ENCODE measurements at places on chromosomes 4 and X.

DNA sequence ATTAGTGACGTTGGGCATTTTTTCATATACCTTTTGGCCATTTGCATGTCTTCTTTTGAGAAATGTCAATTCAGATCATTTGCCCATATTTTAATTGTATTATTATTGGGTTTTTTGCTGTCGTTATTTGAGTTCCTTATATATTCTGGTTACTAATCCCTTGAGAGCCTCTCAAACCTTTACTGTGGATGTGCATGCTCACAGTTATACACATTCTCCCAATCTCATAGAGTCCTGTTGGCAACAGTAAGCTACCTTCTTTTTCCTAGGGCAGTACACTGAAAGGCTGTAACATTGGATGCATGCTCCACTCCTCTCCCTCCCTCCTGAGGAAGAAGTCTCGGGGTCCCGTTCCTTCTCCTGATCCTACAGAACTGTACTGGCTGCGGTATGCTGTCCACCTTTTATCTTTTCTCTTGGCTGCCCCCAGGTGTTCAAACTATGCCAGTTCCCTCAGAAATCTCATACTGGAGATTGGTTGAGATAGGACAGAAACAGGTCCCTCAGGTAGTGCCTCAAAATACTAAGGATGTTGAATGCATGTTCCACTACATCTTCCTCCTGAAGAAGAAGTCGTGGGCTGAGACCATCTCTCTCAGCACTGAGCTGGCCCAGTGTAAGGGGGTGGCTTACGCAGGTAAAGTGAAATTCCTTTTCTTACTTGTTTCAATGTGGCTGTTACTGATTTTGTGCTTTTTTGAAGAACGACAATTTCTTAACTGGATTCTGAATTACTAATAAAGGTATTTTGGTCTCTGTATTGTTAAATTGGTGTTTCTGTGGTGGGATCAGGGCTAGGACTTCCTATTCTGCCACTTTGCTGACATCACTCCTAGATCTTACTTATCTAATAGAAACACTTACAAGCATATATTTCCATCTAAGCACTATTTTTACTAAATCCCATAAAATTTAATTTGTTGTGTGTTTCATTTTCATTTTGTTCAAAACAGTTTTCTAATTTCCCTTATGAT lies 145.4 kb upstream of the HUWE1 start:
- DNase-seq = peak; percentile 4

DNA sequence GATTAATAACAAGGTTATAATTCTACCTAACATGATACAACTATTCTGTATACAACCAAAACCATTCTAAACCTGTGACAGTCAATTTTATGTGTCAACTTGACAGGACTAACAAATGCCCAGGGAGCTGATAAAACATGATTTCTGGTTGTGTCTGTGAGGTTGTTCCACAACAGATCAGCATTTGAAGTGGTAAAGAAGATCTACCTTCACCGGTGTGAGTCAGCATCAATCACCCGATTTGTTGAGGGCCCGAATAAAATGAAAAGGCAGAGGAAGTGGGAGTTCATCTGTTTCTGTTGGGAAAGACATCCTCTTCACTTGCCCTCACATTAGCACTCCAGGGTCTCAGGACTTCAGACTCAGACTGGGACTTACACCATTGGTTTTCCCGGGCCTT lies 187.9 kb downstream of the MAB21L2 start:
- DNase-seq = no peak

- DNase-seq = no peak
These were observed 158.5 kb downstream of the NSUN7 start for GRCh38 chr4:40908297-40908696.

DNA sequence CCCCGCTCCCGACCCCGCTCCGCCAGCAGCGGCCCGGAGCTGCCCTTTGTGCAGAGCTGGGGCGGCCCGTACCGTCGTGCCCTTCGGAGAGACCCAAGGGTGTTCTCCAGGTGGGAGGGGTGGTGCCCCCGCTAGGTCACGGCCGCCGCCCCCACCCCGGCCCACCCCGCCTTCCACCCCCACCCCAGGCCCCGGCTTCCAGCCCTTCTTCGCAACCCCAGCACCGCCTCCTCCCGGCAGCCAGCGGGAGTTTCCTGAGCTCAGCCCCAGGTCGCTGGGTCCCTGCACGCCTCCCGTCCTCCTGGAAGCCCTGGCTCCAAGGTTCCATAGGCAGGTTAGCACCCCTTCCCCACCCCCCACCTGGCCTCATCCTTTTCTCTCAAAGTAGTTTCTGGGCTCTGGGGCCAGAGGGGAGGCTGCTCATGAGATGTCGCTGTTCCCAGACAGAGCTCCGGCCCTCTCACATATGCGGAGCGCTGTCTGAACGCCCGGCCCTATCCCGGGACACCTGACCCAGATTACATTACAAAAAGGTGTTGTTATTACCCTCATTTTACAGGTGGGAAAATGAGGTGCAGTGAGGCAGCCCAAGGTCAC lies 25.2 kb upstream of the FGFR3 start:
- DNase-seq = peak; percentile 10

DNA sequence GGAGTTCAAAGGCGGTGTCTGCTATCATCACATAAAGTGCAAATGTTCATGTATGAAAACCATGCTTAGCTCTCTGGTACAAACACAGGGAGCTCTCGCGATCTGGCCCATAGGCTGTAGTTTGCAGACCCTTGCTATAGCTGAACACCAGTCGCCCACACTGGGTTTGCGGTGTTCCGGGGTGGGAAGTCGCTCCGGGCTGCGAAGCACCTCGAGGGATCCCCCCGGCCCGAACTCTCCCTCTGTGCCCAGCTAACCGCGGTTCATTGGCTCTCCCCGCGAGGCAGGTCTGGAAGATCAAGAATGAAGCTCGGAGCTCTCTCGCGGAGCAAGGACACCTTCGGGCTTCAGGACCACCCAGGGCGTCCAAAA lies 341 bp upstream of the PRPS2 start:
- DNase-seq = no peak

DNA sequence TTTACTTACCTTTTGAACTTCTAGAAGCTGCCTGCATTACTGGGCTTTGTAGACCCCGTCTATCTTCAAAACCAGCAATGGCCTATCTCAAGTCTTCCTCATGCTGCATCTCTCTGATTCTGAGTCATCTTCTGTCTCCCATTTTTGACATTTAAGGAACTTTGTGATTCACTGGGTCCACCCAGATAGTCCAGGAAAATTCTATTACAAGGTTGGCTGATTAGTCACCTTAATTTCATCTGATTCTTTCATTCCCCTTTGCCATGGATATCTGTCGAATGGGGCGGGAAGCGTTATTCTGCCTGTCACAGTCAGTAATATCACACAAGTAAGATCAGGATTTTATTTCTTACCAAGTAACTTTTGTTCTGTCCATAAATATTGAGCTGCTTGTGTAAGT lies 618.0 kb downstream of the CCSER1 start:
- DNase-seq = no peak

DNA sequence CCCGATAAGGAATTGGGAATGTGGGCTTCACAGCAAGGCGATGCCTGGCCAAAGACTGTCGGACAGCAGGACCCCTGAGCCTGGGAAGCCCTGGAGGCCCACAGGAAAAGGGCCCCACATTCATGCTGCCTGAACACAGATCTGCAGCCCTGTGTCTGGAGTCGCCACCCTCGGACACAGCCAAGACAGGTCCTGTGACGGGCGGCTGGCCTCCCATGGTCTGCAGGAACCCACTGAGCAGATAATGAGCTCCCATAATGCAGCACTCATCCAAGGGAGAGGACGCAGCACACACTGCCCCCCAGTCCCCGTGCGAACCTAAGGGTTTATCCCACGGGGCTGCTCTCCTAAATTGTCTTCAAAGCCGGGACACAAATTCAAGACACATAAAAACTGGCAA lies 30.6 kb downstream of the ZFYVE28 start:
- no peak for DNase-seq

- DNase-seq = no peak
These were observed 64.1 kb upstream of the LAS1L start for GRCh38 chrX:65598559-65599147.

DNA sequence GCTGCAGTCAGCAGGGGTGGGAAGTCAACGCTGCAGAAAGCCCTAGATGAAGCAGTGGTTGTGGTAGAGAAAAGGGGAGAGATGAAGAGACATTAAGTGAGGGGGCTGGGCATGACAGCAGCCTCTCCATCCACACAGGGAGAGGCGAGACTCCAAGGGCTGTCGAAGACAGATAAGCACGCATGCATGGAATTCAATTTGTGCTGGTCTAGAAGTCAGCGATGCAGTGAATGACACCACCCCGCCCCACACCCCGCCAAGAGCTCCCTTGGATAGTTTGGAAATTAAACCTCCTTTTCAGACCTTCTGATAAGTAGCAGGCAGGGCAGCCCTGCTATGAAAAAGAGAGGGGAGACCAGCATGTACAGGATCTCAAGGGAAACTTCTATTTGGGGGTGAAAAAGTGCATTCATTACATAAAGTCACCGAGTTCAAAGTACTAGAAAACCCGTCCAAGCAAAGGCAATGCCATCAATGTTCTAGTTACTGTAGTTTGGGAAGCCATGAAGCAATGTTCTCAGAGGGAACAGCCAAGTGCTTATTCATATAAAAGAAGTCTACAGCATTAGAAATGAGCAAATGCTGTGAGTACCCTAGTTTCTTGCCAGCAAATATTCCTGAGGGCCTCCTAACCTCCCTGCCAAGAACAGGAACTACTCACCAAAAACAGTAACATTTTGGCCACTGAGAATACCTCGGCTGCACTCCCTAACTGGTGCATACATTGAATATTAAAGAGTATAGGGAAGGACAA lies 152.3 kb upstream of the ANXA10 start:
- DNase-seq = peak; percentile 13

DNA sequence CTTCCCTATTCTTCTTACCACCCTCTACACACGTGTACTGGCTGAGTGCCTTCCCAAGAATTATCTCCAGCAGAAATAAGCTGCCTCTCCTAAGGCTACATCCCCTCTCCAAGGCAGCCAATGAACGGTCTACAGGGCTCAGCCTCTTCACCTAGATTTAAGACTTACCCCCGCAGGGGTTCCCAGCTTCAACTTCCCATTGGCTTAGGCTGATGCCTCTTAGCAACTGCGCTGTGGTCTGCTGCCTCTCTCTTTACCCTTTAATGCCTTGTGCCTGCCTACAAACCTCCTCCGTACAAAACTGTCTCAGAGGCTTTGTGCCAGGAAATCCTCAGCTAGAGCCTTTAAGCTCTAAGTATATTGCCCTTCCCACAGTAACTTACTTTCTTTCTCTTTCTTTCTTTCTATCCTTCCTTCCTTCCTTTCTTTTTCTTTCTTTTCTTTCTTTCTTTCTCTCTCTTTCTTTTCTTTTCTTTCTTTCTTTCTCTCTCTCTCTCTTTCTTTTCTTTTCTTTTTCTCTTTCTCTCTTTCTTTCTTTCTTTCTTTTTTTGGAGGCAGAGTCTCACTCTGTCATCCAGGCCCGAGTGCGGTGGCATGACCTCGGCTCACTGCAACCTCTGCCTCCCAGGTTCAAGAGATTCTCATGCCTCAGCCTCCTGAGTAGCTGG lies 15.1 kb upstream of the PIGA start:
- DNase-seq = no peak

- DNase-seq = no peak
These were observed 182.1 kb upstream of the TET2 start for GRCh38 chr4:104964410-104965175.

GRCh38 chr4:189843413-189844009 lies 97.2 kb upstream of the FRG1 start:
- DNase-seq = no peak

- DNase-seq = no peak
These were observed 6.5 kb downstream of the FATE1 start for GRCh38 chrX:151722241-151722846.

DNA sequence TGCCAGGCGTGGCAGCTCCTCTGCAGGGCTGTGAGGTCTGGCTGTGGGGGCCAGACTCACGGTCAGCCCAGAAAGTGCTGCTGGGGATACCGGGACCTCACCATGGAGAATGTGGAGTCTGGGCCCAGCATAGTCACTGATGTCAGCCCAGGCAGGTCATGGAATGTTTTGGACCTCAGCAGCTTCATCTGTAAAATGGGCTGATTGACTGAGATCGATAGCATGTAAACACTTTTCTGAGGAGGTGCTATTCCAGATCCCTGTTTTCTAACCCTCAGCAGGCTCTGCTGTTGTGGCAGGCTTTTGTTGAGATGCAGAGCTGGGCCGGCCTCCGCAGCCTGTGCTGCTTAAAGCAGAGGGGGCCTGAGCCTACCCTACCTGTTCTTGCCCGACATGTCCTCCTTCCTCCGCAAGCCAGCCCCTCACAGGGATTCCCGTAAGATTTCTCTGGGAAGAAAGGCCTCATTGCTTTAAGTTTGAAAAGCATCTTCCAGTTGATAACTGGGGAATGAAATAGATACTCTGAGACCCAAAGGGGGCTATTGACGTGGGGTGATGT lies 38.3 kb upstream of the HGFAC start:
- no peak for DNase-seq

- no peak for DNase-seq
These were observed 11.9 kb downstream of the AR start for GRCh38 chrX:67555578-67556203.

GRCh38 chr4:138252551-138252950 lies 10.4 kb upstream of the SLC7A11 start:
- no peak for DNase-seq

GRCh38 chrX:71191248-71191647 lies 31.8 kb upstream of the GJB1 start:
- DNase-seq = no peak

DNA sequence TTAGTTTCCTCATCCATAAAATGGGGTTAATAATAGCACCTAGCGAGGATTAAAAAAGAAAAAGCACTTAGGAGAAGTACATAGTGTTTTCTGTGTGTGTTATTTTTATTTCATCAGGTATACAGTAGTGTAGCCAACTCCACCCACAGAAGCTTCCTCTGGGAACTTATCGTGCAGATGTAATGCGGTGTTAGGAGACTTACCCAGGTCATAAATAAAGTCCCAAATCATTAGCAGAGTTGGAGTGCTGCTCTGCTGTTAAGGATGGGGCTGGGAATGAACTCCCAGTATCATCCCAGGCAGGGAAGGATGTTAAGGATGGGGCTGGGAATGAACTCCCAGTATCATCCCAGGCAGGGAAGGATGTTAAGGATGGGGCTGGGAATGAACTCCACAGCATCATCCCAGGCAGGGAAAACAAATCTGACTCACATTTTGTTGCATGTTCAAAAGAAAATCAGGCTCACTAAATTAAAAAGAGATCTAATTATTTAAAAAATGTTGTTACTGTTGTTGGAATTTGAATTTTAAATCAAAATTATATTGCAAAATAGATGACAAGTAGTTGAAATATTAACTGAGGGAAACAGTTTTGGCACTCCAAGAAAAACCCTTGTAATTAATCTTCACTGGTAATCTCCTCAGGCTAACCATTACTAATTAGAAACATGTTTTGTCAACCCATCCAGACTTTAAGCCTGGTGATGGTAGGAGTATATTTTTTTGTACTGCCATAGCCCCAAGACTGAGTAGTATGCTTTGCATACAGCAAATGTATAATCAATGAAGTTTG lies 10.2 kb upstream of the SFRP2 start:
- DNase-seq = no peak
